Hematopoietic multipotent progenitor cell treated with erythropoietin and hydrocortisone succinate and interleukin-3 and kit ligand, for 15 days (in vitro differentiated cells): ENCODE measurements at places on chromosomes 4 and X.

GRCh38 chr4:69467797-69468196, 27.9 kb downstream of the UGT2B4 start:
- no peak for DNase-seq

DNA sequence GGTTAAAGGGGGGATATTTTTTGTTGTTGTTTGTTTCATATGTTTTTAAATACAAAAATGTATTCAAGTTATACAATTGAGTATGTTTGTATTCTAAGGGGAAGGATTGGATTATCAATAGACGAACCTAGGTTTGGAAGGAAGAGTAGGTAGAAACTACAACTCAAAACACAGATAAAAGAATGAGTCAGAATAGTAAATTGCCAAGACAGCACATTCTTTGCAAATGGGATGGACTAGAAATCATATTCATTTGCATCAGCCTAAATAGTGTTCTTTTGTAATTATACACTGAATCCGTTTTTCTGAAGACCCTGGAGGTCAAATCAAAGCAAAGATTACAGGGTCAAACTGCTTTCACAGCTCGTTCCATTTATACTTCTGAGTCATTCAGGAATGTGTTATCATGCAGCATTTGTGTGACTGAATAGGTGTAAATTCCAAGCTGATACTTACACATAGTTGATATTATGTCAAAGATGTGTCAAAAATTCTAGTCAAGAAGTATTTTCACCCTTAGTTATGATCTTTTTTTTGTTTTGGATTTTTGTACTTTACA, 273.3 kb upstream of the FAT4 start:
- DNase-seq: no peak

- DNase-seq: no peak
Observed at GRCh38 chrX:405149-405548, 18.4 kb upstream of the PPP2R3B start.

DNA sequence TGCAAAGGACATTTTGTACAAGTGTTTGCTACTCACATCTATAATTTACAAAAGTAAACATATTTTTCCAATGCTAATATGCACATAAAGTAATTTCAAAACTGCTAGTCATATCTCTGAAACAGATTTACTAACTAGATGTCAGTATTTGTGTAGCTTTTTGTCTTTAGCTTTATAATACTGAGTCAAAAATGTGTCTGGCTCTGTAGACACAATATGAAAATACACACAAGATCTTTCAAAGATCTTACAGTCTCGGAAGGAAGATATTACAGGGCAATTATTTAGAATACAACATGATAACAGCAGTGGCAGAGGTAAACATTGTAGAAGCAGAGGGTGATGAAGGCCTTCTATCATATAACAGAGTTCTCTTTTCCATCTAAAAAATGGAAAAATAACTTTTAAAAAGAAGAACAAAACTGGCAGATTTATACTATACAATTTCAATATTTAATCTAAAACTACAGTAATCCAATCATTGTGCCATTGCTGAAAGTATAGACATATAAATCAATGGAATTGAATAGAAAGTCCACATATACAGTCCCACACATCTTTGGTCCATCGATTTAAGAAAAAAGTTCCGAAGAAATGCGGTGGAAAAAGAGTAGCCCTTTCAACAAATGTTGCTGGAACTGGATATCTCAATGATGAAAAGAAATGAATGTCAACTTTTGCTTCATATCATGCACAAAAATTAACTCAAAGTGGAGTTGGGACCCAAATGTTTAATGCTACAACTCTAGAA, 29.4 kb downstream of the ARAP2 start:
- DNase-seq: no peak

GRCh38 chrX:48854898-48855297, 19.5 kb upstream of the PCSK1N start:
- DNase-seq: no peak

GRCh38 chrX:13131396-13132137, 87.1 kb upstream of the FAM9C start:
- no peak for DNase-seq

- no peak for DNase-seq
Observed at GRCh38 chr4:173531086-173531965, 1.3 kb upstream of the HAND2 start.

GRCh38 chr4:139589336-139590018, 33.5 kb upstream of the SETD7 start:
- no peak for DNase-seq

- no peak for DNase-seq
Observed at GRCh38 chr4:13527981-13528820, 16.1 kb downstream of the NKX3-2 start.

DNA sequence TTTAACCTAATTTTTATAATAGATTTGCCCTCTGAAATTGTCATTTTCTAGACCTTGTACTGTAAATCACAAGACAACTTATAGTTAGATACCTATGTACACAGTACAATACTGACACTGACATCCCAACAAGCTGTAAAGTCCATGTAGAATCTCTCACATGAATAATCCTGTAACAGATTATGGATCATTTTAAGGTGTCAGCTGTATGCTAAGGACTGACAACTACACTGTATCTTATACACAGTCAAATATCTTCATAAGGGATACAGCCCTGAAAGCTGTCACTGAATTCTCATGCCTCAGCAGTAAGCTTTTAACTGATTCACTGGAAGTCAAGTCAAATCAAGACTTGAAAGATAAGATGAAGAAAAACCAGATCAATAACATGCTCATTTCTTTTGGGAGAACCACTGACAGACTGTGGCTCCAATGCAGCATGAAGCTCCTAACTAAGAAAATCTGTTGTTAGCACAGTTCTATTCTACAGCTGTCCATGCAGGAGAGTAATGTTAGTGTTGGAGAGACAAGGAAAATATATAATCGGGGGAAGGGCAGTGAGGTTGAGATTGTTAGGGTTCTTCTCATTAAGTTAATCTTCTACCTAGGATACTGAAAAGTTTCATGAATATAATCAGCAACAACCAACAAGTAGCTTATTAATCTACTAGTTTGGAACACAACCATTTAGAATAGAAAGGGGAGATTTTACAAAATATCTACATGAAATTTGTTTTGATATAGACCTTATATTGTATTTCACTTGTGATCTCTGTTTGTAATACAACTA, 612.0 kb downstream of the PCDH18 start:
- DNase-seq: no peak

- DNase-seq: no peak
Observed at GRCh38 chrX:21559417-21559816, 98.7 kb downstream of the KLHL34 start.

DNA sequence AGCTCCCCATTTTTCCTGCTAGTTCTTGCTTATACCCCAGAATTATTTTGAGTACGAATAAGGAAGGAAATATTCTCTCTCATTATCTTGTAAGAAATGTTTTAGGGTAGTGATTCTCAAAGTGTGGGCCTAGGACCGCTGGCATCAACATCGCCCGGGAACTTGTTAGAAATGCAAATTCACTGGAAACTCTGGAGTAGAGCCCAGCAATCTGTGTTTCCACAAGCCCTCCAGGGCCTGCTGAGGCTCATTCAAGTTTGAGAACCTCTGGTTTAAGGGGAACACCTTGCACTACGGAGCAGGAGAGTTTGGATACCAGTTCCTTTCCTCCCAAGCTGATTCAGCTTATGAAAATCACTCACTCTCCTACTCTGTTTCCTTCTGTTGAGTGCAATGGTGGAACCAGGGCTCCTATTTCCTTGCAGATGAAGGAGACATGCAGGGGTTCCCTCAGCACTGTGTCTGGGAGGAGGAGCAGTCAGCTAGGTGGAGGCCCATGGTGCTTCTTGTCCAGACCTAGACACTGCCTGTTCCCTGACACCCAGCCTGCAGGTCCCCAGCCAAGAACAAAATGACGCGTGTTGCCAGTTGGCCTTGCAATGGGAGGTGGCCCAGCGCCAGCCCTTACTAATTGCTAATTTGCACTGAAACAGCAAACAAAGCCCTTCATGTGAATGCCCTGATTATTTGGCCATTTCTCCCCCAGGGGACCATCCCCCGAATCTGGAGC, 68.5 kb downstream of the CYTL1 start:
- no peak for DNase-seq

- no peak for DNase-seq
Observed at GRCh38 chr4:181690498-181690897, 552.7 kb upstream of the TENM3 start.

DNA sequence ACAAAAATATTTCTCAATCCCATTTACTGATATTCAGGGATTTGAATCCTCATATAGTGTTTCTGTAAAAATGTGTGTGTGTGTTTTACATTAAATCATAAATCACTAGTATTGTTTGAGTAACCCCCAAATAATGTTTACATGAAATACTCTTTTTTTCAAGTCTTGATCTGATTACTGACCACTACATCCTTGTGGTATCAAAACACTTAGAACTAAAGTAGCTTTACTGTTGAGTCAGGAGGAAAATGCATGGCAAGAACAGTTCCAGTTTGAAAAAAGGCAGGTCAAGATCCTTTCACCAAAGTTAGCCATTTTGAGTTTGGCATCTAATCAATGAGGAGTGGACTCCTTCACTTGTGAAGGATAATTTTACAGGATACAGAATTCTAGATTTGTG, 3.6 kb upstream of the WDR19 start:
- no peak for DNase-seq

DNA sequence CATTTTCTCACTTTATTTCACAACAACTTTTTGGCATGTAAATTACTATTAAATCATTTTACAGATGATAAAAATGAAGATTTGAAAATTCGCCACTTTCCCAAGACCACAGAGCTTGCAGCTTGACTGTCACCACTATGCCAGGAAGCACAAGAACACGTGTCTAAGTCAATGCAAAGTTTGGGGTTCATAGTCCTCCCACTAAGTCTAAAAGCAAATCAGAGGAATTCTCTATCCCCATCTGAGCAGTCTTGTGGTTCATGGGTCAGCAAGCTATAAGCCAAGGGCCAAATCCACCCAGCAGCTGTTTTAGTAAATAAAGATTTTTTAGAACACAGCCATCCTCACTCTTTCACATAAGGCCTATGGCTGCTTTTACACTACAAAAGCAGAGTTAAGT, 833.3 kb upstream of the INTU start:
- no peak for DNase-seq
